ENCODE measurements at places on chromosomes 6 and 20.

GRCh38 chr6:14664621-14665315, 547.2 kb downstream of the CD83 start:
- no peak for DNase-seq

DNA sequence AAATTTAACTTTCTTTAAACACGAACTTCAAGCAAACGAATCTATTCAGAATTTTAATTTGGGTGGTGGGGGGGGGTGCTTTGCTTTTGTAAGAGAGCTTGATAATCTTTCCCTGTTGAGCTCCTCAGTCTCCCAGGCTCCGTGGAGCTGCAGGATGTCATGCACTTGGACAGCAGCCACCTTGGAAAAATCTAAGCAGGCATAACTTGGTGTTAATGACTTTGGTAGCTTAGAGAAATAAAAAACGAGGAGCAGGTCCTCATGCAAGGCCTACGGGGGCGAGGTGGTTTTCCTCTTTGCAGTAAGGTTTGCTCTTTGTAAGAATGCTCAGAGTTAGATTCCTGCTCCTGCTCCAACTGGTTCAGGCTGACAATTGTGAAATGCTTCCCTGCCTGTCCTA, 102.3 kb downstream of the EDN1 start:
- DNase-seq, result no peak

DNA sequence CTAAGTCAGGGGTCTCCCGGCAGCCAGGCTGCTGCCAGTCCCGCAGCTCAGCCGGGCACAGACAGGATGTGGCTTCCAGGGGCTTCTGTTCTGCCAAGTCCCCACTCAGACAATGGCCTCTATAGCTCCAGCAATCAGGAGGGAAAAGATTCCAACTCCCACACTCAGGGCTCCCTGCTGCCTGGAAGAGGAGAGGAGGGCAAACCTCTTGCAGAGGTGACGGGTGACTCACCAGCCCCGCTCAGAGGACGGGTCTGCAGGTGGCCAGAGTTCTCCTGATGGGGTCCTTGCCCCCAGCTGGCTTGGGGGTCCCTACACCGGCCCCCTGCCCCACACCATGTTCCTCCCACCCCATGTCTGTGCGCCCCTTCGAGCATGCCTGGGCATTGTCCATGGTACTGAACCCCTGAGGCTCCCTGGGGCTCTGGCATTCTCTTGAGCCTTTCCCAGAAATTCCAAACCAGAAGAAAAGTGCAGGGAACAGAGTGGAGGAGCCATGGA, 32.6 kb downstream of the NTSR1 start:
- no peak for DNase-seq

- DNase-seq, result peak; percentile 32
Measured at GRCh38 chr6:71621918-71622519, 264.3 kb upstream of the RIMS1 start.

- no peak for DNase-seq
Measured at GRCh38 chr6:41705996-41706835, 29.2 kb downstream of the TFEB start.

- peak; percentile 96 for DNase-seq
Measured at GRCh38 chr6:139588076-139588639, 213.7 kb upstream of the CITED2 start.
